ENCODE measurements at places on chromosomes 5 and 9. TPM values are rescaled to one million over a fixed set of nuclear protein-coding genes. Genes with fewer than 3 reads are reported as not detected.

HRH2 gene
- 8.7 TPM for total RNA-seq

TGFBI gene
- total RNA-seq, result not detected

KCTD16 gene
- 0.27 TPM for total RNA-seq

LHX6 gene
- total RNA-seq, result 0.10 TPM

ZNF474 gene
- not detected for total RNA-seq

CDH10 gene
- total RNA-seq, result not detected

SPATA31D4 gene
- total RNA-seq, result not detected

DPP7 gene
- total RNA-seq, result 167 TPM

BTNL9 gene
- not detected for total RNA-seq

DNA sequence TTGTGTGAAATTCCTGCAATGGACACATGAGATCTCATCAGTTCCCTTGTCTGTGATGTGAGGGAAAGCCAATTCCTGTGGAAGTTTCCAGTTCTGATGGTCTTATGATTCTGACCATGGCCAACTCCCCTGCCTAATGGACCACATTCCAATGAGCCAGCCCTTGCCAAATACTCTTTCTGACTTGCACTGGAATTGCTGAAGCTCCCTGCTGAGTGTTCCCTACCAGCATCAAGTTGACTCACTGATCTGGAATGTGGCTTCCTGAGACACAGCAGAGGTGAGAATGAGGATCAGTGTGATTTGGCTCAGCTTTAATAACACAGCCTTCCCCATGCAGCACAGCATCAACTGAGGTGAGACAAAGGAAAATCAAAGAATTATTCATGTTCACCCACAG is 427.8 kb downstream of the KDM4C start:
- no peak overlapping the region for H3K4me3 ChIP-seq
- no peak for DNase-seq
- H3K27ac ChIP-seq, result no peak overlapping the region
- H3K4me1 ChIP-seq, result no peaks in the 10 kb centered on the region

DNA sequence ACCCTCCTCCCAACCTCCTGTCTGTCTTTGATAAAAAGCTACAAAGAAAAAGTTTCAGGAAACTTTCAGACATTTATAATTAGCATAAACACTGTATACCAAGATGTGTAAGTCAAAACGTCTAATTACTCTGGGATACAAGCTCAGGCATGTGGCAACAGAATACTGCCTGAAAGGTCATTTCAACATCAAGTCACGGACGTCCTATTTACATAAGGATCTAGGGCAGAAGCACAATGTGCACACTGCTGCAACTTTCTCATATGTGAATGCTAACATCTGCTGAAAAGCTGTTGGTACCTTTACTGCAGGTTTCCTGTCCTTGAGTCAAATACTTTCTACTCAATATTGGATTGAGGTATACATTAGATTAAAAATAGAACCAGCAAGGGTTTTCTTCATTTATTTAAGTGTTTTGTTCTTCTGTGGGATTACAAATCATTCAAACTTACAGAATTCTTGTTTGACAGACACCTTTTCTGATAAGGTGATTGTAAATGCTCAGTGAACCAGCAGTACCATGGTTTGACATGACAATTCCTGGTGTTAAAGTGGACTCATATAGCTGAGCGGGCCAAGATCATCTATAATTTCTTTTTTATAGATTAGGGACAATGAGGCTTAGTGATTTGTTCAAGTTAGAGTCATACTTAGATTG is 36.8 kb downstream of the ELL2 start:
- no peak overlapping the region for H3K27ac ChIP-seq
- DNase-seq, result no peak
- peaks cover 7% of the 10 kb centered on the region for H3K36me3 ChIP-seq
- H3K4me3 ChIP-seq, result no peak overlapping the region

GRCh38 chr5:96244696-96245095 is 188.4 kb downstream of the PCSK1 start:
- no peak overlapping the region for H3K27ac ChIP-seq
- no peaks in the 10 kb centered on the region for H3K36me3 ChIP-seq
- no peak for DNase-seq
- no peaks in the 10 kb centered on the region for H3K4me1 ChIP-seq
- H3K27me3 ChIP-seq, result peaks cover 8% of the 10 kb centered on the region

GRCh38 chr9:82511626-82512025 is 523.1 kb downstream of the SPATA31D1 start:
- H3K36me3 ChIP-seq, result no peaks in the 10 kb centered on the region
- H3K4me3 ChIP-seq, result no peak overlapping the region
- no peak overlapping the region for H3K27ac ChIP-seq

DNA sequence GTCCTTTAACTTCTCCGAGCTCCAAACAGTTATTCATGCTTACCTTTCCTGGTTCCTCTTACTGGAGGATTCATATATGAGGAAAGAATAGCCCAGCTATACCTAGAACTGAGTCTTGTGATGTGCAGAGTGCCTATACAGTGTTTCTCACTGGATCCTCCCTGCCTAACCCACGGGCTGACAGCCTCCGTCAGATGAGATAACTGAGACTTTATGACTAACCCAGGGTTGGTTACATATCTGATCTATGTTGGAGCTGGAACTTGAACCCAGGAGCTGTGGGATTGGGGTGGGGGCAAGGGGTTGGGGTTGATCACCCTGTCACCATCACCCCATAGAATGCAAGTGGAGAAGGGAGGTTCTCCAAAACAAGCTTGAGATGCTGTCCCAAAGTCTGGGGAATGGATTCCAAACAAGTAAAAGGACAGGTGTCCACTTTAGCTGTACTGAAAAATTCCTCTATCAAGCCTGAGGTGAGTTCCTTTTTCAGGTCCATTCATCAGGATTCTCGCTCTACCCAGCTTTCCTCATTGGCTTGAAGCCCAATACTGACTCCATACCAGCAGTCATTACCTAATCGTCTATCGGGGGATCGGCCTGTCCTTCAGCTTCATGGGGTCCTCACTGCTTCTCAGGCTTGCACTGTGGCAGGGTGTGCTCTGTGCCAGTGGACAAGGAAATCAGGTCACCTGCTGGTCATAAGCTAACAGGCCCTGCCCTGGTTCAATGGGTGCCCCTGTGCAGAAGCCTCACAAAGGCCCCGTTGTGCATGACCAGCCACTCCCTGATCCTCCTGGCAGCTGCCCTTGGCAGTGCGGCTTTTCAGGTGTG is 100.6 kb downstream of the ARHGAP26 start:
- H3K27ac ChIP-seq, result no peak overlapping the region
- H3K27me3 ChIP-seq, result no peaks in the 10 kb centered on the region
- DNase-seq, result no peak
- no peaks in the 10 kb centered on the region for H3K36me3 ChIP-seq

DNA sequence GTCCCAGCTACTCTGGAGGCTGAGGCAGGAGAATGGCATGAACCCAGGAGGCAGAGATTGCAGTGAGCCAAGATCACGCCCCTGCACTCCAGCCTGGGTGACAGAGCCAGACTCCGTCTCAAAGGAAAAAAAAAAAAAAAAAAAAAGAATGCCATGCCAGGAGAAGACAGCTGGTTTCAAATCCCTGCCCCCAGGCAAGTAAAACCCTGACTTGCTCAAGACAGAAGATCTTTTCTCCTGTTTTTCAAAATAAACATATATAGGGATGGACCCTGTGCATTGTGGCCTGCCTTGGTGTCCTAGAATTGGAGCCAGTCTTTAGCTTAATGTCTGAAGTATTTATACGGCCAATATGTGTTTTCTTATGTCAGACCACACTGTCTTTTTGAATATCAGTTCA is 177.1 kb downstream of the NR3C1 start:
- no peak overlapping the region for H3K4me3 ChIP-seq
- no peak for DNase-seq
- H3K4me1 ChIP-seq, result peaks cover 43% of the 10 kb centered on the region
- no peaks in the 10 kb centered on the region for H3K27me3 ChIP-seq

GRCh38 chr5:125083981-125084380 is 337.5 kb upstream of the ZNF608 start:
- no peaks in the 10 kb centered on the region for H3K27me3 ChIP-seq
- H3K36me3 ChIP-seq, result no peaks in the 10 kb centered on the region
- H3K4me3 ChIP-seq, result no peak overlapping the region

DNA sequence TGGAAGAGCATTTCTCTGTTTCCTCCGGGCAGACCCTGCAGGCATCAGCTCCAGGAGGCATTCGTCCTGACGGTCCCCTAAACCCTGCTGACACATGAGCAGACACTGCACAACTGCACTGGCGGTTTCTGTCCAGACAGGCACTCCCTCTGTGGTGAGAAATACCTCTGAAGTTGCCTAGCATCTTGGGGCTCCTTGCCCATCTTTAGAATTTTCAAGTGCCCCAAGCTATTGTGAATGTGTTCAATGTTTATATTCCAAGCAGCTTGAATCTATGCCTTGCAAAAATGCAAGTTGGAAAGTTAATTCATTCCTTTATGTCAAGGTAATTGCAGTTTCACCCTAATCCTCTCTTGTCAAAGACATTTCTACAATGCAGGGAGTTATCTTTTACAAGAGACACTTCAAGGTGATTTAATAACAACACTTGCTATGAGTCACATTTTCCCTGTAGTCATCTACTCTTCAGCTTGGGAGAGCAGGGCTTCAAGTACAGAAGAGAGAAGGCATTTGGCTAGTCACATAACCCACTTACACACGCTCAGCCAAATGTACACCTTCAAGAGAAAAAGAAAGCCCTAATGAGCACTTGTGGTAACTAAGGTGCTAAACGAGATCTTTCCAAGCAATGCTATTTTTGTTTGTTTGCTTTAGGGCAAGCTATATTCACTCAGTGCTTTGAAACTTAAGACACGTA is 302.5 kb downstream of the MLLT3 start:
- no peaks in the 10 kb centered on the region for H3K27me3 ChIP-seq
- H3K4me1 ChIP-seq, result peaks cover 98% of the 10 kb centered on the region
- DNase-seq, result peak; percentile 48
- H3K4me3 ChIP-seq, result no peak overlapping the region
- H3K27ac ChIP-seq, result peak overlapping the region; percentile 86

- no peak overlapping the region for H3K4me3 ChIP-seq
- no peaks in the 10 kb centered on the region for H3K4me1 ChIP-seq
- no peaks in the 10 kb centered on the region for H3K27me3 ChIP-seq
- no peak for DNase-seq
Observed at GRCh38 chr5:19175776-19176570, 812.0 kb downstream of the CDH18 start.

- H3K36me3 ChIP-seq, result no peaks in the 10 kb centered on the region
- peaks cover 6% of the 10 kb centered on the region for H3K4me1 ChIP-seq
- no peak overlapping the region for H3K27ac ChIP-seq
Observed at GRCh38 chr5:160333721-160334120, 21.4 kb upstream of the CCNJL start.

DNA sequence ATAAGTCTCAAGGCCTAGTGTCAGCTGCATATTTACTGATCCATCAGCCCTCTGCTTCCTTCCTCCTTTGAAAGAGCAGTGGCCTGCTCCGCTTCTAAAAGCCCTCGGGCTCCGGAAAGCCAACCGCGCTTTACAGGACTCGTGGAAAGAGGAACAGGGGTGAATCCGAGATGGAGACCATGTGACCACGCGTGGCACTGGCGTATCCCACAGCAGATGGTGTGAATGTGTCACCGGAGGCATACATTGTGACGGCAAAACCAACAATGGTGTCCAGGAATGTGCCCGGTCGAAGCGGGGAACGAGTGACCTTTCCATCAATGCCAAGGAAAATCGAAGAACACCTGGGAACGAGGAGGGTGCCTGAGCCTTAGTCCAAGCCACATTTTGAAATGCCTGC is 484.6 kb downstream of the SPATA31A7 start:
- H3K4me3 ChIP-seq, result no peak overlapping the region
- H3K27ac ChIP-seq, result no peak overlapping the region
- peaks cover 1% of the 10 kb centered on the region for H3K36me3 ChIP-seq
- no peak for DNase-seq
- peaks cover 8% of the 10 kb centered on the region for H3K4me1 ChIP-seq
- H3K27me3 ChIP-seq, result no peaks in the 10 kb centered on the region

DNA sequence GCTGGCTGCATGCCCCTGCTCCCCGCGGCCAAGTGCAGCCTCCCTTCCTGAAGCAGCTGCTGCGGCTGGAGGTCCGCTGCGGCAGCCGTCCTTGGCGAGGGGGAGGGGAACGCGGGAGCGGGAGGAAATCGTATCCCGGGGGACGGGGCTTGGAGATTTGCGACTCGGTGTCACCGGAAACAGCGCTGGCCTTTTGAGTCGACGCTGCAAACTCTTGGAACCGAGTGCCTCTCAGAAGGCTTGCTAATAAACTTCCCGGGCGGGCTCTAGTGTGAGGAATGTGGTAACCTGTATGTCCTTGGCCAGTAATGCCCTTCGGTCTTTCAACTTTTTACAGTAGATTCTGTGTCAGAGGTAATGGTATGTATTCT is 82.7 kb downstream of the PTPDC1 start:
- no peak for DNase-seq
- H3K4me1 ChIP-seq, result peaks cover 44% of the 10 kb centered on the region
- peaks cover 17% of the 10 kb centered on the region for H3K36me3 ChIP-seq
- peak overlapping the region; percentile 86 for H3K4me3 ChIP-seq

- peak; percentile 14 for DNase-seq
- H3K36me3 ChIP-seq, result no peaks in the 10 kb centered on the region
- peaks cover 13% of the 10 kb centered on the region for H3K27me3 ChIP-seq
Observed at GRCh38 chr5:107476783-107477182, 194.0 kb downstream of the EFNA5 start.

DNA sequence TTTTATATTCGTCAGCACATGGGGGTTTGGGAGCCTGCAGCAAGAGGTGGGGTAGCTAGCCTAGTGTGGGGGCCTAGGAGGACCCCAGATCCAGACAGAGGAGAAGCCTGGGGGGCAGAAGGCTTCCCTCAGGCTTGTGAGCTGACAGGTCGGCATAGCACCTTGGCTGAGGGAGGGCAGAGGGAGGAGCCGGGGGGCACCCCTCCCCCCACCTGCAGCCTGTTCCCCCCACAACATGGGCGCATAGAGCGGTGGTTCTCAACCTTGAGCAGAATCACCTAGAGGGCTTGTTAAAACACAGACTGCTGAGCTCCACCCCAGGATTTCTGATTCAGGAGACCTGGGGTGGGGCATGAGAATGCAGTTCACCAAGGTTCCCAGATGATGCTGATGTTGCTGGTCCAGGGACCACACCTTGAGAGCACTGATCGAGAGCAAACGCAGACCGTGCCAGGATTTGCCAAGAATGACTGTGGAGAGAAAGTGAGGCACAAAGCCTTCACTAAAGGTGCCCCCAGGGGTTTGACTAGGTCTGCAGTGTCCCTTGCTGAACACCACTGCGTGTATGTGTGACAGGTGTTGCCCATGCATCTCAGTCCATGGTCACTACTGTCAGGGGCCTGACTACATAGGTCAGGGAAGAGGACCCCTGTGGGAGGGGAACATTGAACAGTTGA is 163.3 kb downstream of the MACROH2A1 start:
- H3K27me3 ChIP-seq, result no peaks in the 10 kb centered on the region
- H3K36me3 ChIP-seq, result no peaks in the 10 kb centered on the region
- H3K27ac ChIP-seq, result no peak overlapping the region
- no peak overlapping the region for H3K4me3 ChIP-seq

- H3K4me3 ChIP-seq, result no peak overlapping the region
- H3K27ac ChIP-seq, result no peak overlapping the region
- H3K4me1 ChIP-seq, result no peaks in the 10 kb centered on the region
- DNase-seq, result no peak
Observed at GRCh38 chr5:116521173-116521872, 53.3 kb downstream of the SEMA6A start.

GRCh38 chr5:51201024-51201423 is 182.2 kb upstream of the ISL1 start:
- no peaks in the 10 kb centered on the region for H3K27me3 ChIP-seq
- no peaks in the 10 kb centered on the region for H3K36me3 ChIP-seq
- H3K4me3 ChIP-seq, result no peak overlapping the region
- H3K4me1 ChIP-seq, result no peaks in the 10 kb centered on the region
- no peak overlapping the region for H3K27ac ChIP-seq

Data from activated naive CD4-positive, alpha-beta T cell treated with anti-CD3 and anti-CD28 coated beads for 36 hours (primary cell).